ENCODE measurements at places on chromosomes 7 and 10.
A peak's percentile ranks its signal among the peaks of the same experiment; 100 is the strongest.

DNA sequence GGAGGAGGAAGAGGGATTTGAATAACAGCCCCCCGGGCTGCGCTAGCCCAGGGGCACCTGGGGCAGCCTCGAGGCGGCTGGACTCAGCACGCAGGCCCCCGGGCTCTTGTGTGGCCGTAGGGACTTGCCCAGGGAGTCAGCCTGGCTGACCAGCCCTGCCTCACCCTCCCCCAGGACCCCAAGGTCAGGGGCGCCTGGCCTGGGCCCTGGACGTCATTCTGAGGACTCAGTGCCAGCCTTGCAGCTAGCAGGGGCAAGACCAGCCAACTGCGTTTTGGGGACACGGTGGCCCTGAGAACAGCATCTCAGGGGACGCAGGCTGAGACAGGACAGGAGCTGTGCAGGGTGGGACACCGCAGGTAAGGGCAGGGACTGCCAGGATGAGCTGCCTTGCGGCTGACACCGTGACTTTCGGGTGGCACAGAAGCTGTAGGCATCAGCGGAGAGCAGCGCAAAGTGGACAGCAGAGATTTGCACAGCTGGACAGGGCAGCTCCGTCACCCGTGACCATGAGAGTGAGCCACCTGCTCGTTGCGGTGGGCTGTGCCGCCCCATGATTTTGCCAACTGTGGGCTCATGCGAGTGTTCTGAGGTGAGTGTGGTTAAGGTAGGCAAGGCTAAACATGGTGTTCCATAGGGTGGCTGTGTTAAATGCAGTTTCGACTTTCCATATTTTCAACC is 48.1 kb upstream of the UBE3C start:
- no peak for DNase-seq

- DNase-seq, result no peak
These were observed 233.5 kb upstream of the HDAC9 start for GRCh38 chr7:18262058-18262457.

- DNase-seq, result no peak
These were observed 71.6 kb upstream of the GRID1 start for GRCh38 chr10:86438091-86438749.

GRCh38 chr7:123143252-123144006 is 56.3 kb downstream of the SLC13A1 start:
- DNase-seq, result no peak

- no peak for DNase-seq
These were observed 380.6 kb upstream of the PHF14 start for GRCh38 chr7:10593080-10593479.

- no peak for DNase-seq
These were observed 26.1 kb upstream of the C10orf53 start for GRCh38 chr10:49653273-49653929.

- DNase-seq, result no peak
These were observed 6.4 kb upstream of the RALA start for GRCh38 chr7:39617005-39617404.

GRCh38 chr10:51092402-51092801 is 18.1 kb downstream of the PRKG1 start:
- no peak for DNase-seq

DNA sequence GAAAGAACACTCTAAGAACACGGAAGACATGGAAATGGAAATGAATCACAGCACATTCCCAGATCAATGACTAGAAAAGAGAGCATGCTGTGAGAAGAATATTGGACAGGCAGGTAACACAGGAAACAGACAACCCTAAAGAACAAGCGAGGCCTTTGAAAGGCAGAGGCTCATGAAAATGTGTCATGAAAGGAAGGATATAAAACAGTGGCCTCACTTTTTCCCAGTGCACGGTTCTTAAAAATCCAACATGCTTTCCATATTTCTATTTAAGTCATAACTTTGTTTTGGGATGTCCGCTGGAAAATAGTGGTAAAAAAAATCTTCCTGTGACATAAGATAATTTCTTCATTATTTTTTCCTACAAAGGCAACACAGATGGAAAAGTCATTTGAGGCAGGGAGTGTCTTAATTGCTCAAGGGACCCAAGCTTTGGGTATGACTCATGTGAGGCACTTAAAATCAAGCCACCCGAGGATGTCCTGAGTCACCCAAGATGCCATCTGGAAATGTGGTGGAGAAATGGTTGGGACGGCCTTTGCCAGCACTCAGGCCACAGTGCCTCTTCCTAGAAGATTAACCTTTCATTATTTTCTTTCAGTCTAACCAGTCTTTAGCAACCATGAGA is 17.0 kb downstream of the ITIH5 start:
- no peak for DNase-seq

GRCh38 chr10:29860166-29860565 is 199.2 kb downstream of the JCAD start:
- no peak for DNase-seq

DNA sequence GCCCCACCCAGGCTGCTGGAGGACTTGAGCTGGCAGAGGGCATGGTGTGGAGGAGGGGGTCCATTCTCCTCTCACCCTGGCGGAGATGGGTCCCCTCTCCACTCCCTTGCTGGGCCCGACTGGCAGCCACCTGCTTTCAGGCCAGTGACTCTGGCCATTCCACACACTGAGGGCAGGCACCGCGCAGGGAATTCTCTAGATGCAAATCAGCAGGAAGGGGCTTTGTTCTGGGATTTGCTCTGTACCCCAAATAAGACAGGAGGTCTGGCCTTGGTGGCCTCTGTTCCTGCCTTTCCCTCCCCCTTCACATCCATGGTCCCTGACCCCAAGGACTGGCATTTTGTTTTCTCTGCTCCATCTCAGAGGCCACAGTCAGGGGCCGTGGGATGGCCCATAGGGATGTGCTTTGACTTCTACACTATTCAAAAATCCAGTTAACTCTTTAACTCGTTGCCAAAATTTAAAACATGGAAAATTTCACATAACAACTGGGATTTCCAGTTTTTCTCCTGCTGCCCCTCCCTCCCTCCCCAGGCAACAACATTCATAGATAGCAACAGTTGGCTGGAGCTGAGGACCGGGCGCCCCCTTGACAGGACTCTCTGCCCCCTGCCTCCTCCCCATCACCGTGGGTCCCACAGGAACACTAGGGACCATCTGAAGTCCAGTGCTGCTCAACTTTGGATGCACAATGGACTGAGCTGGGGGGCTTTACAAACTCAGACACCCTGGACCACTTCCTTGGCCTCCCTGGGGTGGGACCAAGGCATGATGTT is 33.9 kb downstream of the PPIF start:
- no peak for DNase-seq

GRCh38 chr7:2037808-2038522 is 194.8 kb downstream of the MAD1L1 start:
- no peak for DNase-seq

DNA sequence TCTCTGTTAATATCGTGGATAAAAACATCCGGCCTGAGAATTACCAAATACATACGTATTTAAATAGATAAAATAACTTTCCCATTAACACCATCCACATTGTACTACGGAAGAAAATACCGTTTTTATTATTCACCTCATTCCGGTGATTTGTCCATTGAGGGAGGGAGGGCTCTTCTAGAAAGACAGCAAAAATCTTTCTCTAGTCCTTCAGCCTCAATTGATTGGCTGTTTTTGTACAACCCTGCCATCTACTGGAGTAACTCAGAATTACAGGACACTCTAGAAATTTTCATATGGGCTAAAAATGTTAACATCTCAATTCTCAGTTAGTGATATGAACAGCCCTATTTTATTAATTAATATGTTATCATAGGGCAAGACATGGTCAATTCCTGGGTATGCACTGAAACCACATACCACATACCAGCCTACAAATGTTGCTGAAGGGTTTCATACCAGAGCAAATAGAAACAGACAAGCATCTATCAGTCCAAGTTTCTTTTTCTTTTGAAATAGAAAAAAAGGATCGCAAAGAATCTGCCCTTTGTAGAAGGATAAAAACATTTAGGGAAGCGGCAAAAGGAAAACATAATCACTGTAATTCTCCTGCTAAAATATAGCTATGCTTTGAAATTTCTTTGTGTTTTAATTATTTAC is 55.8 kb upstream of the CDCA7L start:
- peak; percentile 53 for DNase-seq

DNA sequence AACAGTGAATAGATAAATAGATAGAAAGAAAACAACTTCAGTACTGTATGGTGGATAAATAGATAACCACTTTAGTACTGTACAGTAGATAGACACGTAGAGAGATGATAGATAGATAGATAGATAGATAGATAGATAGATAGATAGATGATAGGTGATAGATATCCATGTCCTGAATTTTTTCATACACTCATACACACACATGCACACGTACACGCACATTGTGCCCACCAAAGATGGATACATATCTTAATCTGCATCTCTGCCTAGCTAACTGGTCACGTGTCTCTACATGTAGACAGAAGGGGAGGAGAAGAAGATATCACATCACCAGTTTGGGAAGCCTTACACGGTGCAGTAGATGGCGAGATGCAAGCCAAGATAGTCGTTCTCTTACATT is 99.2 kb downstream of the ARID5B start:
- DNase-seq, result no peak

- DNase-seq, result no peak
These were observed 12.4 kb upstream of the IL15RA start for GRCh38 chr10:5989756-5990155.

GRCh38 chr10:69364232-69364940 is 52.3 kb downstream of the TACR2 start:
- DNase-seq, result no peak
